Endodermal cell (in vitro differentiated cells): ENCODE measurements at places on chromosomes 5 and 9. TPM values are rescaled to one million over a fixed set of nuclear protein-coding genes. Genes with fewer than 3 reads are reported as not detected.

NSG2 gene
- not detected in 2 replicates for total RNA-seq

ELOVL7 gene
- 3.5 and 5.1 TPM in 2 replicates for total RNA-seq

IGFBPL1 gene
- total RNA-seq: 39.0 and 40.5 TPM in 2 replicates

DRD1 gene
- total RNA-seq: 0.16 to 0.53 TPM (median 0.34 TPM) in 3 replicates

TAF11L5 gene
- total RNA-seq: not detected in 3 replicates

HMMR gene
- 63.7 to 75.6 TPM (median 75.1 TPM) in 3 replicates for total RNA-seq

SLC6A7 gene
- total RNA-seq: not detected in 2 replicates

ADAMTS16 gene
- 7.4 and 11.1 TPM in 2 replicates for total RNA-seq

AJM1 gene
- total RNA-seq: 2.9 and 3.5 TPM in 2 replicates

FAM114A2 gene
- 16.7 to 19.7 TPM (median 18.7 TPM) in 3 replicates for total RNA-seq

CCDC180 gene
- total RNA-seq: 1.4 and 4.9 TPM in 2 replicates

HRCT1 gene
- not detected in 3 replicates for total RNA-seq

- peak; percentile 58 for DNase-seq
Observed at GRCh38 chr5:122312591-122313406, 762 bp downstream of the SNCAIP start.

- DNase-seq: no peak
Observed at GRCh38 chr9:5514617-5515260, 4.4 kb downstream of the PDCD1LG2 start.

GRCh38 chr9:138063785-138064184, 186.2 kb downstream of the CACNA1B start:
- DNase-seq: peak; percentile 15

DNA sequence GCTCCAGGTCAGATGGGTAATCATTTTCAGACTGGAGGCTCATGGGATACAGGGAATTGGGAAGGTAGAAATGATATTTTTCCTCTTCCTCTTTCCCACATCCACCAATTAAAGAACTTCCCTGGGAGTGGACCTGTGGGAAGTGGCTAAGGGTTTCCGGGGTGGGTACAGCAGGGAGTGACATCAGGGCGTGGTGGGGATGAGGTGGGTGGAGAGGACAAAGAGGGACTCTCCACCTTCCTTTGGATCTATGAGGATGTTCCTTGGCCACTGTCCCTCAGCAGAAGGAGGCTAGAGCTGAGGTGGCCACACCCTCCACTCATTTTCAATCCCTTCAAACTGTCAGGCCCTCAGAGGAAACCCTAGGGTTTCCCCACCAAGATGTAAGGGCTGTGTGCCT, 54.7 kb downstream of the IRF1 start:
- no peak for DNase-seq

DNA sequence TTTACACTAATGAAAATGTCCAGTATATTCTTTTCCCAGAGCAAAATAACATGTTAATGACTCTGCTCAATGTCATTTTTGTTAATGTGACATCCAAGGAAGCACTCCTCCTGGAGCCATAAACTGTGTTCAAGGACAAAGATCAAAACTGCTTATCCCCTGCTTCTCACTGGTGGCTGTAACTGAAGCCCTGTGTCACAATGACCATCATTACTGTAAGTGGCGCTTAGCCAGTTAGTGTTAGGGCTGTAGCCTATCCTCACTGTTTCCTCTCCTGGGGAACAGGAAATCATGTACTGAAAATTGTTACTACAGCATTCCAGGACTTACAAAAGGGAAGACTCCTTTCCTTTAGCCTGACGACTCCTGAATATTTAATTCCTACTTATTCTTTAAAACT, 71.7 kb upstream of the COX7C start:
- DNase-seq: no peak

DNA sequence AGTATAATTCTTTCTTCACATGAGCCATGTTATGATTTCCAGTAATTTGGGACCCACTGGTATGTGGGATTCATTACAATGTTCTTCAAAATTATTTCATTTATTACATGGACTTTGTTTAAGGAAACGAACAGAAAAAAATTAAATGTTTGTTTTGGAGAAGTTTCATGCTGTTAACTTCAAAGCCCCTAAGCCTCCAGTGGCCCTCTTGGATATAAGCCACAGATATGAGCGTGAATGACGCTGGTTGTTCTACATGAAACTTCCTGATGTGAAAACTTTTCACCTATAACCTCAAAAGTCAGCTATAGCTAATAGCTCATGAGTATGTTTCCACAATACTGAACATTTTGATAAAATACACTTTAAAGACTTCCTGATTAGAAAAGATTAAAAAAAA, 334.2 kb downstream of the PDE4D start:
- no peak for DNase-seq

DNA sequence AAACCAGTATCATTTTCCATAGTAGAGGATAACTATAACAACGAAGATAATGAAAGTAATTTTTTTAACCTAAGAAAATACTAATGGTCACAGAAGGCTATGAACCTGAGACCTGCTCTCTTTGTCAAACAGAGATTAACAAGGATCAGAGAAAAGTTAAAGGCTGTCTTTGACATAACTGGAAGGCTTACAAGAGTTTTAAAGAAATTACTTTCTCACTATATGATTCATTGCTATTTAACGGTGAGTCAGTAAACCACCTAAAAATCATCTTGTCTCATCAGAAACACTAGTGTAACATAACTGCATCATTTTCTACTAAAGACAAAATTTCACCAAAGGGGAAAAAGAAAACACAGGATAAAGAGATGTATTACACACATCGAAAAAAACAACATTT, 19.3 kb downstream of the MLANA start:
- no peak for DNase-seq

GRCh38 chr5:79831381-79832309, 142.0 kb downstream of the CMYA5 start:
- peak; percentile 22 for DNase-seq

DNA sequence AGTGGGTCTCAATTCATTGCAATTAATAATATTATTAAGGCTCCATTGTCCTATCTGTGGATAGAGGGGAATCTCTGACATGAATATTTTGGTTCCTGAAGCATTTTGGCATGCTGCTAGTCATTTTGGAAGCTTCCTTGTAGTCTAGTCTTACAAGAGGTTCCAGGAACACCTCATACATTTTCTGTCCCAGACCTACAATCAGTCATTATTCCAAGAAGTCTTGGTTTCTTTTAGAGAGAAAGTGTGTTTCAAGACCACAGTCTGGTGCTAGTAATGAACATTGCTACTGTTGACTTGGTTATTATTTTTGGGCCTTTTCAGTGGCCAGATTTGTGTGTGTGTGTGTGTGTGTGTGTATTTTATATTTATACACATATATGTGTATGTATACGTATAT, 98.9 kb downstream of the ERCC6L2 start:
- DNase-seq: no peak

DNA sequence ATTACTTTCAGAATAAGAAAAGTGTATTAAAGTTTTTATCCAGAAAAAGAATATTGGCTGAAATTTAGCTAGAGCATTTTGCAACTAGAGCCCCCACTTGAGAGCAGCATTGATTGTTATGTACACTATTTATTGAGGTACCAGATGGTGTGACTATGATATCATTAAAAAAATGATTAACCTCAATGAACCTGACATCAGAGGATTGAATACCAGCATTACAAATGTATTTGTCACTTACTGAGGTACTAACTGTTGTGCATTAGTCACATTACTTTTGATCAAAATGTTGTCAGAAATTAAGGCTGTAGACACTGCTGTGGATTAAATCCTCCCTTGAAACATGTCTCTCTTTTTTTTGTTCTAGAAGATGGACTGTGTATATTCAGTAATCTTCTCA, 127.8 kb upstream of the DHFR start:
- DNase-seq: no peak

DNA sequence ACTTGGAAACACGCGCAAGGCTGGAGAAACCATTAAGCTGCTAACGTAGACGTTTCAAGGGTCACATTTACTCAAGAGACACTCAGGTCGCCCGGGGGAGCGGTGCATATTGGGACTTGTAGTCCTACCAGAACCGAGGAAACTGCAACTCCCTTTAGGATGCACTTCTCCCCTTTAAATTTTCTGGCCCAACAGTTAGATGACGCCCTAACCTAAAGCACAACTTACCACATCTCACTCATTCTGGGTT, 384 bp upstream of the DMXL1 start:
- DNase-seq: no peak

- DNase-seq: peak; percentile 78
Observed at GRCh38 chr5:142248853-142249462, 75.9 kb downstream of the SPRY4 start.

GRCh38 chr9:98217255-98217654, 24.8 kb upstream of the CORO2A start:
- DNase-seq: no peak

DNA sequence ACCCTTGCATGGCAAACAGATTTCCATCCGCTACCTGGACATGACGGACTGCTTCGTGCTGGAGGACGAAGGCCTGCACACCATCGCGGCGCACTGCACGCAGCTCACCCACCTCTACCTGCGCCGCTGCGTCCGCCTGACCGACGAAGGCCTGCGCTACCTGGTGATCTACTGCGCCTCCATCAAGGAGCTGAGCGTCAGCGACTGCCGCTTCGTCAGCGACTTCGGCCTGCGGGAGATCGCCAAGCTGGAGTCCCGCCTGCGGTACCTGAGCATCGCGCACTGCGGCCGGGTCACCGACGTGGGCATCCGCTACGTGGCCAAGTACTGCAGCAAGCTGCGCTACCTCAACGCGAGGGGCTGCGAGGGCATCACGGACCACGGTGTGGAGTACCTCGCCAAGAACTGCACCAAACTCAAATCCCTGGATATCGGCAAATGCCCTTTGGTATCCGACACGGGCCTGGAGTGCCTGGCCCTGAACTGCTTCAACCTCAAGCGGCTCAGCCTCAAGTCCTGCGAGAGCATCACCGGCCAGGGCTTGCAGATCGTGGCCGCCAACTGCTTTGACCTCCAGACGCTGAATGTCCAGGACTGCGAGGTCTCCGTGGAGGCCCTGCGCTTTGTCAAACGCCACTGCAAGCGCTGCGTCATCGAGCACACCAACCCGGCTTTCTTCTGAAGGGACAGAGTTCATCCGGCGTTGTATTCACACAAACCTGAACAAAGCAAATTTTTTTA, 242.9 kb downstream of the MARCHF11 start:
- no peak for DNase-seq

GRCh38 chr5:179339081-179339480, 6.2 kb downstream of the ADAMTS2 start:
- no peak for DNase-seq

DNA sequence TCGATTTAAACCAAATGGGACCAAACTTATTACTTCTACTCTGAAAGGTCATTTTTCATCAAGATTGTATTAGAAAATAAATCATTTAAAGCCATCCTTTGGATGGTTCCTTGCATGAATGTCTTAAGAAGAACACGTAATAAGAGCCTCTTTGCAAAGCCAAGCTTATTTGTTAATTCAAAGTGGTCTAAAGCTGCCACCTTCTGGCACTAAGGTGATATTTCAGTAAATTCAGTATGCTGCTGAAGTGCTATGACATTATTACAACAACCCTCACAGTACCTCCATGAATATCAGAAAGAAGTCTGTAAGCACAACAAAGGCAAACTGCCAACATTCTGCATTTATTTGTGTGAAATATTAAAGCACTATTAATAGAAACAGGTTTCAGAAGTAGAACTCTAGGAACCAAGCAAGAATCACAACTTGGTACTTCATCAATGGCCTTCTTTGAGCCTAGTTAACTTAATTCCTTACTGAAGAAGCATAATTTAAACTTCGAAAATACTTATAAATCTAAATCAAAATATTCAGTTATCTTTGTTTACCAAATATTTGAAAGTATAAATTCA, 53.1 kb upstream of the TYRP1 start:
- DNase-seq: no peak

DNA sequence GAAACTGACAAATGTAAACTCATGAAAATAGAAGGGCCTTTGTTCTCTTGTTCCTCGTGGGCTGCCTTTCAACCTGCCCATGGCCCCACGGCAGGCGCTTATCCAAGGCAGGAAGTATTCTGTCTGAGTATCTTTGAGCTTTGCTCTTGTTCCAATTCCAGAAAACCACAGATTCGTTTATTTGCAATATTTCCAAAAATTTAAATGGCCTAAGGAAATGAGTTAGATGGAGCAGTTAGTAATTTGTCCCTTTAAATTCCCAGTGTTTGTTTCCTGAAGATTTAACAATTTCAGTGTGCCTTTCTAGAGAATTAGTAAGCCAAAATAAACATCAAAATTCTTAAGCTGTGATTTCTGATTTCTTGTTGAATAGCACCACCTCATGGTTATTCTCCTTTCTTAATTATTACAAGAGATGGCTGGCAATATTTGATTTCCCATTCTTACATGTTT, 299.4 kb upstream of the RASA1 start:
- DNase-seq: peak; percentile 48

GRCh38 chr5:156356238-156356637, 29.3 kb downstream of the SGCD start:
- no peak for DNase-seq

DNA sequence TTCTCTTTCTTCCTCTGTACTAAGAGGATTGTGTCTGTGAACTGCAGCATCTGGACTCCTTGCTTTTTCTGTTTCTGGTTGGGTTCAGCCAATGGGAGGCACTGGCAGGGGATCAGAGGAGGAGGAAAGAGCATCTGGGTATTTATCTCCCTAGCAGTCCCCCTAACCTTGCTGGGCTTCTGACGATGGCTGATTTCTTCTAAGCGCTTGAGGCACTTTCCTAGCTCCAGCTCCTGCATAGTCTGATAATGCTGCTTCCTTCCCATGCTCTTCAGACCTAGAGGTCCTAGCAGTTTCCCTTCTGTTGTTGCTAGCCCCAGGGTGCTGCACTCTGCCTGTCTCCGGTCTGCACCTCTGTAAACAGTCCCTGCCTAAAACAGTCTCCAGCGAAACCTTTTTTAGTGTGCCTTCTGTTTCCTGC, 225.1 kb downstream of the PDZD2 start:
- DNase-seq: peak; percentile 52

- no peak for DNase-seq
Observed at GRCh38 chr9:2856400-2856799, 12.5 kb upstream of the PUM3 start.

- DNase-seq: no peak
Observed at GRCh38 chr5:131709043-131709442, 74.0 kb upstream of the RAPGEF6 start.
